ENCODE measurements at places on chromosomes 16 and 17. TPM values are rescaled to one million over a fixed set of nuclear protein-coding genes. Genes with fewer than 3 reads are reported as not detected.

- no peak for DNase-seq
- H3K27me3 ChIP-seq = no peaks in the 10 kb centered on the region
- no peaks in the 10 kb centered on the region for H3K4me1 ChIP-seq
- H3K27ac ChIP-seq = no peak overlapping the region
- H3K4me3 ChIP-seq = no peak overlapping the region
Measured at GRCh38 chr17:61595418-61596186, 4.6 kb upstream of the NACA2 start.

C17orf78 gene
- not detected for total RNA-seq

- no peak overlapping the region for H3K27ac ChIP-seq
- no peak for DNase-seq
- peaks cover 17% of the 10 kb centered on the region for H3K4me1 ChIP-seq
Measured at GRCh38 chr16:87160234-87160636, 157.0 kb downstream of the C16orf95 start.

- no peak for DNase-seq
- no peak overlapping the region for H3K4me3 ChIP-seq
- no peak overlapping the region for H3K27ac ChIP-seq
- H3K4me1 ChIP-seq = no peaks in the 10 kb centered on the region
- H3K36me3 ChIP-seq = no peaks in the 10 kb centered on the region
Measured at GRCh38 chr16:1592446-1592845, 19.4 kb downstream of the IFT140 start.

HBA1 gene
- total RNA-seq = not detected

DNA sequence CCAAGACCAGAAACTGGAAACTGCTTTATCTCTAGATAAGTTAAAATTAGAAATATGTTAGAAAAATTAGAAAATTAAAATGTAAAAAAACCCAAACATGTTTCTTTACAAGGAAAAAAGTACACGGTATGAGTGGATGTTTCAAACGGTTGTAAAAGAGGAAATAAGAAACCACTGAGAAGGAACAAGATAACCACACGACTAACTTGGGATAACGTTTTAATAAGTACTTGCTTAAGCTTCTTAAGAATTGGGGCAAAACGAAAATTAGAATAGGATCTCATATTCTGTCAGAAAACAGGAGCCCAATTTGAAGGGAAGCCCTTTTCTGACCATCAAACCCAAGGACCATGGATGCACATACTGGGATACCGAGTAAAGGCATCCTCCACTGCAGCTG, 31.0 kb downstream of the MBTPS1 start:
- peaks cover 4% of the 10 kb centered on the region for H3K36me3 ChIP-seq
- no peak for DNase-seq
- no peak overlapping the region for H3K4me3 ChIP-seq
- no peak overlapping the region for H3K27ac ChIP-seq
- H3K27me3 ChIP-seq = no peaks in the 10 kb centered on the region

- H3K36me3 ChIP-seq = peaks cover 10% of the 10 kb centered on the region
- DNase-seq = no peak
- no peaks in the 10 kb centered on the region for H3K4me1 ChIP-seq
- H3K27me3 ChIP-seq = no peaks in the 10 kb centered on the region
- H3K27ac ChIP-seq = no peak overlapping the region
Measured at GRCh38 chr16:48556913-48557351, 53.0 kb downstream of the N4BP1 start.

GRCh38 chr17:49482144-49482817, 12.8 kb upstream of the NGFR start:
- H3K4me1 ChIP-seq = no peaks in the 10 kb centered on the region
- peaks cover 83% of the 10 kb centered on the region for H3K27me3 ChIP-seq
- no peak for DNase-seq
- no peak overlapping the region for H3K27ac ChIP-seq
- H3K36me3 ChIP-seq = no peaks in the 10 kb centered on the region

DNA sequence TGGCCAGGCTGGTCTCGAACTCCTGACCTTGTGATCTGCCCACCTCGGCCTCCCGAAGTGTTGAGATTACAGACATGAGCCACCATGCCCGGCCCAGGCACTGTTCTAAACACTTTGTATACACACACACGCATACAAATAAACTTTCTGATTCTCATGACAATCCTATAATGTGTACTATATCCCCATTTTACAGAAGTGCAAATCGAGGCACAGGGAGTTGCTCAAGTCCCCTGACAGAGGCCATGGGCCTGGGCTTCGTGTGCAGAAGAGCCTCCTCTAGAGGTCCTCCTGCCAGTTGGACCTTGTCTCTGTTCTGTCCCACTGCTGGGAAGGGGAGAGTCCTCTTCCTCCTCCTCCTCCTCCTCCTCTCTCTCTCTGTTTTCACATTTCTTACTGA, 9.9 kb upstream of the GPRC5B start:
- no peaks in the 10 kb centered on the region for H3K4me1 ChIP-seq
- DNase-seq = no peak
- no peak overlapping the region for H3K4me3 ChIP-seq
- H3K36me3 ChIP-seq = no peaks in the 10 kb centered on the region
- H3K27me3 ChIP-seq = no peaks in the 10 kb centered on the region

COQ9 gene
- total RNA-seq = 53.5 TPM

GRN gene
- total RNA-seq = 226 TPM

TBC1D16 gene
- total RNA-seq = 44.1 TPM

DNA sequence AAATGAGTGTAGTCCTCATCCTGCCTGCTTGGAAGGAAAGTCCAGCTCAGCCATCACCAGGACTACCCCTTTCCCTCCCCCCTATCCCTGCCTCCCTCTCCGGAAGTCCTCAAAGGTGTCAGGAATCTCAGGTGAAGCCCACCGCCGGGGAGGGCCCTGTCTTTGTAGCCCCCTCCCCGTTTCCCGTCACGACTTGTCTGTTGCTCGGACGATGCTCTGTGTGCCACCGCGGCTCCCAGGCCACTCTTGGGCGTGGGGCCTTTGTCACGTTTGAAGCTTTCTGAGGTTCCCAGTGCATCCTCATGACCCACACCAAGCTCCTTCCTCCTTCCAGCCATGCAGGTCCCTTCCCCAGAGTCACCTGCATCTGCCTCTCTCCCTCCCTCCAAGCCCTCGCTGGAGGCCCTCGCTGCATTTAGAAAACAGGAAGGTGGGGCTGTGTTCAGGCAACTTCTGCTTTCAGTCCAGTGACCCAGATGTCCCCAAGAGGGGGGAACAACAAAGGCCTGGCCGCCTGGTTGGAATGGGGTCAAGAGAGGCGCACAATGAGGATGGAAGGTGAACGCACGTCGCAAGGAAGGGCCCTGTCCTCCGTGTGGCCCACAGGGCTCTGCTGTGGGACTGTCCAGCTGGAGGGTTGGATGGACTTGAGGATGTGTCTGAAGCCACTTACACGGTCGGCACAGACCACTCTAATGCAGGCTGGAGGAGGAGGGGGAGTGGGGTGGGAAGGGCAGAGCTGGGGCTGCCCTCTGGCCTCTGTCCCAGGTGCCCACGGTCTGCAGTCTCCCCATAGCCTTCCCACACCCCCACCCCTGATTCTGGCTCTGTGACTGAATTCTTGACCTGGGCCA, 59.9 kb downstream of the OR1D5 start:
- DNase-seq = no peak
- H3K4me3 ChIP-seq = no peak overlapping the region
- H3K27me3 ChIP-seq = no peaks in the 10 kb centered on the region

INCA1 gene
- 2.9 TPM for total RNA-seq

ASPA gene
- not detected for total RNA-seq

ZNF423 gene
- not detected for total RNA-seq

MAF gene
- total RNA-seq = not detected

CDH15 gene
- total RNA-seq = not detected

DNA sequence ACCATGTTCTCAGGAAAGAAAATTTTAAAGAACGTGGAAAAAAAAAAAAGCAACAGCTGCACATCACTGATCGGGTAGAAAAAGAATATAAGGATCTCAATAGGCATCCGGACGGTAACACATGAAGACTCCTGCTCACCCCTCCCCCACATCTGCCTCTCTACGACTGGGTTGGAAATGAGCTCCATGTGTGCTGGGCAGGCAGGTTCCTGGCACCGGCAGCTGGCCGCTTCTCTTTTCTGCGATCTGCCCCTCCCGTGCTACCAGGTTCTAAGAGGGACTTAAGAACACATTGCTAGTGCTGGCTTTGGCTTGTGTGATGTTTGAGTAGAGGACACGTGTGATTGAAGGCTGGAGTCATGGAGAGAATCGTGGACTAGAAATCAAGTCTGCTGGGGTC, 115.5 kb downstream of the AATF start:
- no peaks in the 10 kb centered on the region for H3K36me3 ChIP-seq
- DNase-seq = no peak
- H3K27ac ChIP-seq = no peak overlapping the region
- peaks cover 42% of the 10 kb centered on the region for H3K4me1 ChIP-seq
- H3K27me3 ChIP-seq = no peaks in the 10 kb centered on the region

DNA sequence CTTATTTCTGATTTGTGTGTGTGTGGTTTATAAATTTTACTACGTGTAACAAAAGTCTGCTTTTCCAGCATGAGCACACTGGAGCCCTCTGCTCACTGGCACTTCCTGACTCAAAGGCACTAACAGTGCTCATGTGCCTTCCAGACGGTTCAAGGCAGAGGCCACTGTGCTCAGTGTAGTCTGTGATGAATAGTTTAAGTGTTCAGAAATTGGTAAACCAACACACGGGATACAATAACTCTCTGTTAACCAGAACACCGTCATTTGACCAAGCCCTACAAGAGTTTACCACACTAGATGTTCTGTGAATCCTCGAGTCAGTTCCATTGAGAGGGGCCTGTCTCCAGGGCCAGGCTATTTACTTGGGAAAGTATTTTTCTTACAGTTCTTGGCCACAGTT, 191.9 kb downstream of the MRTFB start:
- H3K27me3 ChIP-seq = no peaks in the 10 kb centered on the region
- peaks cover 49% of the 10 kb centered on the region for H3K36me3 ChIP-seq
- DNase-seq = no peak
- H3K27ac ChIP-seq = no peak overlapping the region
- no peak overlapping the region for H3K4me3 ChIP-seq

- DNase-seq = no peak
- H3K4me1 ChIP-seq = no peaks in the 10 kb centered on the region
- peaks cover 42% of the 10 kb centered on the region for H3K27me3 ChIP-seq
- no peak overlapping the region for H3K27ac ChIP-seq
Measured at GRCh38 chr16:8581831-8582580, 8.3 kb downstream of the TMEM114 start.

GRCh38 chr17:37494971-37495370, 5.3 kb downstream of the DUSP14 start:
- DNase-seq = no peak
- H3K36me3 ChIP-seq = no peaks in the 10 kb centered on the region
- no peak overlapping the region for H3K4me3 ChIP-seq
- no peaks in the 10 kb centered on the region for H3K27me3 ChIP-seq

- H3K36me3 ChIP-seq = no peaks in the 10 kb centered on the region
- no peak within 1 kb of the TSS for H3K27ac ChIP-seq
- no peak for DNase-seq
- H3K4me3 ChIP-seq = peak within 1 kb of the TSS; percentile 68
- H3K4me1 ChIP-seq = peaks cover 26% of the 10 kb centered on the region
Measured at GRCh38 chr16:57284209-57284951, at the start of gene PLLP. TSS of gene PLLP (minus strand) at chr16:57284672. CDS start at chr16:57284540, 132 bp downstream.

CCL8 gene
- total RNA-seq = not detected

CDH11 gene
- not detected for total RNA-seq

CLEC16A gene
- 34.9 TPM for total RNA-seq

DNA sequence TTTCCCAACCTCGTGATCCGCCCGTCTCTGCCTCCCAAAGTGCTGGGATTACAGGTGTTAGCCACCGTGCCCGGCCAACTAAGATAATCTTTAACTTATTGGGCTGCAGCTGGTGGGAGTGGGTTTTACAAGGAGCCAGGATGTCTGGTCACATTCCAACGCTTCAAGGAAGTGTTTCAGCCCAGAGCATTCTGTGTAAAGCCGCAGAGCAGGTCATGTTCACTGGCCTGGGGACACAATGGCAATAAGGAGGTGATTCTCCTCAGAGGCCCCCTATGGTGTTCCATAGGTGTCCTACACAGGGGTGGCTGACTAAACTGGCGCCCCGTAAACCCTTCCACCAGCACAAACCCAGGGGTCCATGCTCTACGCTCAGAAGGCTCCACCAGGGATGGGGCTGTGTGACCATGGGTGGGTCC, 1.2 kb downstream of the QPRT start:
- H3K27ac ChIP-seq = peak overlapping the region; percentile 81
- peak overlapping the region; percentile 75 for H3K4me3 ChIP-seq
- H3K27me3 ChIP-seq = no peaks in the 10 kb centered on the region
- H3K36me3 ChIP-seq = peaks cover 14% of the 10 kb centered on the region
- peak; percentile 90 for DNase-seq

GRCh38 chr16:57155702-57156350, 30.0 kb downstream of the PSME3IP1 start:
- peaks cover 38% of the 10 kb centered on the region for H3K36me3 ChIP-seq
- no peak overlapping the region for H3K27ac ChIP-seq
- no peak for DNase-seq
- no peaks in the 10 kb centered on the region for H3K27me3 ChIP-seq
- no peaks in the 10 kb centered on the region for H3K4me1 ChIP-seq

- no peak overlapping the region for H3K27ac ChIP-seq
- no peak overlapping the region for H3K4me3 ChIP-seq
- H3K36me3 ChIP-seq = no peaks in the 10 kb centered on the region
- peak; percentile 14 for DNase-seq
- no peaks in the 10 kb centered on the region for H3K27me3 ChIP-seq
Measured at GRCh38 chr16:11089504-11090124, 145.2 kb downstream of the CLEC16A start.

DNA sequence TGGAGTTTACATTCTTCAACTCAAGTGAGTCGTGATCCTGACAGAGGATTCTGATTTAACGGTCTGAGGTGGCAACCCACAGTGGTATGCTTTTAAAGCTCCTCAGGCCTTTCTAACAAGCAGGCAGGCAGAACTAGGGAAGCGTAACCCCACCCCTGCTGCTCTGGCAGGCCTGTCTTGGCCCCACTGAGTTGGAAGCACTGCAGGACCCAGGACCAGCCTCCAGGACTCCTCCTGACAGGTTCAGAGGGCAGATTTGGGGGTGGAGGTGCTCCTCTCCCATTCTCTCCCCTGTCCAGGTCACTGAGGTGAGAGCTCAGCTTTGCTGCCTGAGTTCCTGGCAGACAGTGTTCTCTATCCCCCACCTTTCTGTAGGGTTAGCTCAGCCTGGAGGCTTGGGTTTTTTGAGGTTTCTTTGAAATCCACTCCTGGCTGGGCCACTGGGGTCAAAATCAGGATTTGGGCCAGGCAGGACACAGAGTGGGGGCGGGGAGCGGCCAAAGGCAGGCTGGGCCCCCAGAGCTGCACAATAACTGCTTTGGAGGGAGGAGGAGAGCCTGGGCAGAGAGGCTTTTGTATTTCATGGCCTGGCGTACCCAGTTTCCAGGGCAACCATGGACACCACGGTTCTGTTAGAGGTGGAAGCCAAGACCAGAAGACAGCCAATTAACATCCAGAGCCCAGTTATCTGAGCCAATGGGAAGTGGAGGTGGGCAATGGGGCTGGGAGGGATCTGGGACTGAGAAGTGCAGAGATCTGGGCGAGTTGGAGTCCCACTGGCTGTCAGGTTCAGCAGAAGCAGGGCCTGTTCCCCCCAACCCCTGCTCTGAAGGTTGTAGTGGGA, 9.5 kb downstream of the MRPL27 start:
- H3K27ac ChIP-seq = no peak overlapping the region
- no peak overlapping the region for H3K4me3 ChIP-seq
- no peak for DNase-seq
- no peaks in the 10 kb centered on the region for H3K4me1 ChIP-seq
- H3K36me3 ChIP-seq = peaks cover 9% of the 10 kb centered on the region
